ENCODE measurements at places on chromosomes 6 and 20.
A peak's percentile ranks its signal among the peaks of the same experiment; 100 is the strongest.

- no peak for DNase-seq
Observed at GRCh38 chr6:3414327-3415081, 42.3 kb downstream of the SLC22A23 start.

DNA sequence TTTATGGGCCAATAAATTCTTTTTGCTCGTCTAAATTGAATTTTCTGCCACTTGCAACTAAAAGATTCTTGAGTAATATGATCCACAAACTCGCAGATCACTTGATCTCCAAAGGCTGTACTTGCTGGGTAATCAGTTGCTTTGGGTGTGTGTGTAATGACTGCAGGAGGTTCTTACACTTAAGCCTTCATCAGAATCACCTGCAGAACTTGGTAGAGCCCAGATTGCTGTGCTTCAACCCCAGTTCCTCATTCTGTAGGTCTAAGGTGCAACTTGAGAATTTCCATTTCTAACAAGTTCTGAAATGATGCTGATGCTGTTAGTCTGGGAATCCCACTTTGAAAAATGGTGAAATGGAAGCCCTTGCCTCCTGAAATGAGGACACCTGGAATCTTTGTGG, 12.9 kb upstream of the FKBP1A start:
- no peak for DNase-seq

GRCh38 chr6:48560408-48560807, 449.4 kb upstream of the PTCHD4 start:
- DNase-seq: no peak

DNA sequence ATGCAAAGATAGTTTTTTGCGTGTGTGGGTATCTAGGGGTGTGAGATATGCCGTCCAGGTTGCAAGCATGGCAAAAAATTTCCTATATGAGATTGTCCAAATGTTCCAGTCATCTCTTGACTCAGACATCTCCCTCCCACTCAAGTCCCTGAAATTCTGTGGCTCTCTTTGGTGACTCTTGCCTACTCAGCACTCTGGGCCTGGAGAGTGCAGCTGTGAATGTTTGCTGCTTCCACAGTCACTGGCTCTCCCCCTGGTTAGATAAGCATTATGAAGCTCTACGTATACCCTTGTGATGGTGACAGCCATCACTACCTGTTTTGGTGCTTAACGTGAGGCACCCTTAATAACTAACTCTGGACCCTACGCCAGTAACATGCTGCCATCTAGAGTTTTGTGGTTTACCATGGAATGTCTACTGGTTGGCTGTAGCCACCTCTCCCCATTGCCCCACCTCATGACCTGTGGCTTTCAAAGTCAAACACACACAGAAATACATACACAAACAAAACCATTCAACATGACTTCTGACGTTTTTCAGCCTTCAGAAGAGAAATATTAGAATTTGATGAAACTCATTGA, 621.9 kb upstream of the CITED2 start:
- no peak for DNase-seq

GRCh38 chr6:64439274-64439673, 803.7 kb downstream of the PHF3 start:
- no peak for DNase-seq

DNA sequence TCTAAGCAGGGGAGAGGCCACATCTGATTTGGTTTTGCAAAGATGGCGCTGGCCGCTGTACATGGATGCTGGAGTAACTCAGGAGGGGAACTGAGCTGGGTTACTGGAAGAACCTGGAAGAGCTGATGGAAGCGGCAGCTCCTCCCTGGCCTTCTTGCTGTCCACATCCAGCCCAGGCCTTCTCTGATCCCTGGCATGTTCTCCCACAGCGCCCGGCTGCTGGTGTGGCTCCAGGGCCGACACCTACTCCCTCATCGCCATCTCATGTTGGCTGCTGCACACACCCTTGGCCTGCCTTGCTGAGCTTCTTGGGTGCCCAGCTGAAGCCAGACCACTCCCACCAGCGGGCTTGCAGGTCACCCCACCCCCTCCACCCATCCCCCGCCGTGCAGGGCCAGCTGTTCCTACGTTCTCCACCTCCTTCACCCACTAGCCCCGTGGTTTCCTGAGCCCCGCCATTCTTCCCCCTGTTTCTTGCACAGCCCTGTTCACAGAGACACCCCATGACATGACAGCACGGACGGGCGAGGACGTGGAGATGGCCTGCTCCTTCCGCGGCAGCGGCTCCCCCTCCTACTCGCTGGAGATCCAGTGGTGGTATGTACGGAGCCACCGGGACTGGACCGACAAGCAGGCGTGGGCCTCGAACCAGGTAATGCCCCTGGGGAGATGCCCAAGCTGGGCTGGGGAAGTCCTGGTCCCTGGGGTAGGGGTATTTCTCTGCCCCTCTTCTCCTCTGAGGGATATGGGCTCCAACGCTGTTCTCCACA, 28.4 kb downstream of the VSTM2L start:
- DNase-seq: no peak

- no peak for DNase-seq
Observed at GRCh38 chr6:44463728-44464450, 76.4 kb downstream of the CDC5L start.

DNA sequence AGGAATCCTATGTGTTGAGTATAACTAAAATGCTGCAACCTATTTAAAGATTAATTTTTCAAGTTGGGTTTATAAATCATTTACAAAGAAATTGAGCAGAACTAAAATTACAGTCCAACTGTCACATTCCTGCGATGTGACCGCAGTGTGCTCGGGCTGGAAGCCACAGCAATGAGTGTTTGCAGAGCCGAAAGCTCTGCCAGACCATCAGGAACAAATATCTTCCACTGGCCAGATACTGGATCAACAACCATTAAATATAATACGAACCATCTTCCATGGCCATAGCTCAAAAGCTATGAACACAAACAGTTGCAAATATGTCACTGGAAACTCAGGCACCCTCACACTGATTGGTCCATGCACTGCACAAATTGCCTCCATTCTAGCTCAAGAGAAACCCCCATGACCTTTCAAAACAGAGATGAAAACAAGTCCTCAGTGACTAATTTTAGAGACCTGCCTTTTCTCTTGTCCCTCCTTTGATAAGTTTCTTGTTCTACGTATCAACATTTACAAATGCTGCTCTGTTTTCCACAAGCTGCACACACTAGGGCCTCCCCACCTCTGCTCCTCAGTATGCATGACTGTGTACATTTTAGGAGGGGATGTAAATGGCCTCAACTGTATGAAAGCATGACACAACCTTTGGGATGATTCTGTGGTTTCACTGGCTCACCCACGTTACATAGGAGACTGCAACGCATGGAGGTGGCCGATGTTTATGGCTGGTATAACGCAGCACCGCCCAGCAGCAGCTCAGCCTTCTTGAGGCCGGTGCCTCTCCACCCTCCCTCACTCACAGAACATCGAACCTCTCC, 171.7 kb downstream of the WDR27 start:
- peak; percentile 66 for DNase-seq

GRCh38 chr20:40111282-40111681, 577.8 kb downstream of the MAFB start:
- no peak for DNase-seq

- no peak for DNase-seq
Observed at GRCh38 chr6:131754715-131755567, 44.1 kb upstream of the CTAGE9 start.

GRCh38 chr20:44765091-44765490, 19.4 kb downstream of the KCNK15 start:
- DNase-seq: no peak

DNA sequence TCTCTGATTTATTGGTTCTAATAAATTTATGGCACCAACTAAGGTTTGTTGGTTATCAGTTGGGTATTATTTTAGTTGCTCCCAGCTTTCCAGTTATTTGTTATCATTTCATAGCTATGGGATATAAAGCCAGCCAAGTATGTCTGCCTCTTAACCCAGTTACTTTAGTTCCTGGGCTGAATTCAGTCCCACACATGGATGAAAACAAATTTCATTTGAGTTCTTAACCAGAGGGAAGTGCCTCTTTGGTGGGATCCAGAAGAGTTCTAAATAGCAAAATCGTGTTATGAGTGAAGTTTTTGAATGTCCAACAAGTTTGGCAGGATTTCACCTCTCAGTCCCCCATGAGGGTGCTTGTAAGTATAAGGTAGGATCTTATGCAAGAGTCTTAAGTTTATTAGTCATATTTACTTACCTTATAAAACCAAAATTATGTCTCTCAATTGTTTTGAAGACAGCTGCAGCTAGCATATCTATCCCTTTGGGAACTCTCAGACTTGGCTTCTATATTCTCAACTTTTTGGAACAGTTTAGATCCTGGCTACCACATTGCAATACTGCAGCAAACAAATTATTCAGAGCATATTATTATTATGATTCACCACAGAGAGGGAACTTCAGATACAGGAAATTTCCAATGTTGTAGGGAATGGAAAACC, 683.6 kb downstream of the BCKDHB start:
- no peak for DNase-seq

- DNase-seq: no peak
Observed at GRCh38 chr6:113953346-113953745, 17.6 kb downstream of the HDAC2 start.

DNA sequence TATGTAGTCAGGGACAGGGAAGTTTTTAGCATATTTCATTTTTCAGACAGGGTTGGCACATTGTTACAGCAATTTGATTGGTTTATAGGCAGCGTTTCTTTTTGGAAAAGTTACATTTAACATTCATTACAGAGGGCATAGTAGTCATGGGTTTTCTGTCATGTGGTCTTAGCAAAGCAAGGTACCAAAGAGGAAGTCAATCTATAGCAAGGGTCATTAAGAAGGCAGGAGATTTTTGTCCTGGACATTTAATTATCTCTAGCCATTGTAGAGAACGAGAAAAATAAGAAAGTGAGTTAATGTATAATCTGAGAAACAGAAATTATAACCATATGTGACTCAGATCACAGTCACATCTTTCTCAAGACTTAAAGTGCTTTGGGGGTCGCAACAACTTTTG, 47.4 kb downstream of the TPD52L1 start:
- DNase-seq: no peak

DNA sequence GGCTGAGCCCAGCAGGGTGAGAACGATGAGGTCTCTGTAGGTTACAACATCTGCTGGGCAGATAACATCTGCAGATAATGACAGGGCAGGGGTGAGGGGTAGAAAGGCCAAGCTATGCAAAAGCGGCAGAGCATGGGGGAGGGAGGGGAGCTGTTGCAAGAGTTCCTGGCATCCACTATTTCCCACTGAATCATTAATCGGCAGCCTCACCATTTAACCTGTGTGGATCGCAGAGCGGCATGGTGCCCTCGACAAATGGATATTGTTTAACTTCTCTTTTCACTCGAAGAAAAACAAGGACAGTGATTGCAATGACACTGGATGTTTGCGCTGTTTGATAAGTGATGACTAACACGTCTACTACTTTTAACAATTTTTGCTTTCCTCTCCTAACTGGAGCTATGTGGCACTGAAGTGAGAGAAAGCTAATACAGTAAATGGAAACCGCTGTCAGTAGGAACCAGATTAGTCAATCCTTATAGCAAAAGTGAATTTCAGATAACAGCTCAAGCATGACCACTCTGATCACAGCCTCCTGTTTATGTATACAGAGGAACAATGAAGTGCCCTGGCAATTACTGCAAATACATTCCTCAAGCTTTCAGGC, 381.5 kb downstream of the TFAP2A start:
- DNase-seq: no peak

GRCh38 chr20:3681931-3682781, at the start of gene ADAM33:
Gene ADAM33 (minus strand): TSS chr20:3682010. CDS start chr20:3682004, 6 bp downstream.
- no peak for DNase-seq

- DNase-seq: no peak
Observed at GRCh38 chr6:40474937-40475336, 112.2 kb downstream of the LRFN2 start.

- DNase-seq: no peak
Observed at GRCh38 chr6:151689499-151690201, 117.8 kb upstream of the ESR1 start.

DNA sequence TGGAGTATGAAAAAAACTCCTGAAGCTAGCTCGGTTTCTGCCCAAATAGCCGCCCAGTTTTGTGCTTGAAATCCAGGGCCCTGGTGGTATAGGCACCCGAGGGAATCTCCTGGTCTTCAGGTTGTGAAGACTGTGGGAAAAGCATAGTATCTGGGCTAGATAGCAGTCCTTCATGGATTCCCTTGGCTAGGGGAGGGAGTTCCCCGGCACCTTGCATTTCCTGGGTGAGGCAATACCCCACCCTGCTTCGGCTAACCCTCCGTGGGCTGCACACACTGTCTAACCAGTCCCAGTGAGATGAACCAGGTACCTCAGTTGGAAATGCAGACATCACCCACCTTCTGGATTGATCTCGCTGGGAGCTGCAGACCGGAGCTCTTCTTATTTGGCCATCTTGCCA, 184.5 kb upstream of the SLC35B3 start:
- no peak for DNase-seq

GRCh38 chr6:46289898-46290297, 119.1 kb upstream of the ENPP5 start:
- no peak for DNase-seq

DNA sequence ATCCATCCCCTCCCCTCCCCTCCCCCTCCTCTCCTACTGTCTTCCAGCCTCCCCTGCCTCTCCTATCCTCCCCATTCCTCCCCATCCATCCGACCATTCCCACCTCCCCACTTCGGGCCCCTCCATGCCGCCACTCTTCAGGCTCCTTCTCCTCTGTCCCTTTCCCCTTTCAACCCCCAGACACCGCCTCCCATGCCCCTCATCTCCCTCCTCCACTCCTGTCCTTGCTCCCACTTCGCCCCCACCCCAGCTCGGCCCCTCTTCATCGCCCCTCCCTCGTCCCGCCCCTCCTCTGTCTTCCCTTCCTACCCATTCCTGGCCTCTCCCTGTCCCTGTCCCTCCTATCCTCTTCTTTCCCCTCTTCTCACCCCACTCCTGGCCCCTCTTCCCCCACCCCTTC, 554 bp upstream of the CST3 start:
- DNase-seq: no peak

DNA sequence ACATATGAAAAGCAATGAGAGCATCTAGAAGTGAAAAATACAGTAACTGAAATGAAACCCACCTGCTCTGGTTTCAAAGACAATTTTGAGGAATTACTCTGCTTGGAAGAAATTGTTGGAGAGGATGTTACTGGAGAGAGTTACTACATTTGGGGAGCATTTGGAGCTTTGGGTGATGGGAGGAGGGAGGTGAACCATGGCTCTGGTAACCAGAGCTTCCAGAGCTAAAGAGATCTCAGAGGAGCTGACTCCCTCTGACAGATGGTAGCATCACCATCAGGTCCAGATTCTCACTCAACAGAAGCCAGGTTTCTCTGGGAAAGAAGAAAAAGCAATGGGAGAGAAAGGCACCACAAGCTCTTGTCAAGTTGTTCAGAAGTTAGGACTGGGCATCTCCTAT, 42.2 kb upstream of the SMAP1 start:
- no peak for DNase-seq

All from thymus (tissue), 14 donors.